Stimulated activated CD4-positive, alpha-beta T cell treated with anti-CD3 and anti-CD28 coated beads, Interleukin-4, amount 100 ng/mL, for 24 hours (primary cell): ENCODE measurements at places on chromosomes 3 and 15.

DNA sequence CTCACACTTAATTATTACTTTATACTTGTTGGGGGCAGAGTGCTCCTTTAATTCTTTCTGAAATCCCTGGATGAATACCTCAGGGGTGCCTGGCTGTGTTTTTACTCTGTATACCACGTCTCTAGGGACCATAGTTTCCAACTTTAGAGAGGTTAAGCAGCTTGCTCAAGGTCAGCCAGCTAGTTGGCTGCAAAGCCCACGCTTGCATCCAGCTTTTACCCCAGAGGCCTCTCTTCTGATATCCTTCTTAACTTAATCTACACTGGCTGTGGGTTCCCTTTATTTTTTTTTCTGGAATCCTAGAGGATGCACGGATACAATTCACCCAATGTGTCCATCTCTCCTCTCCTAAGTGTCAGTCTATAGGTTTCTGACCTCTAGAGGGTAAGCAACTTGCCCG, 1.4 kb downstream of the PDZRN3 start:
- no peak for DNase-seq

DNA sequence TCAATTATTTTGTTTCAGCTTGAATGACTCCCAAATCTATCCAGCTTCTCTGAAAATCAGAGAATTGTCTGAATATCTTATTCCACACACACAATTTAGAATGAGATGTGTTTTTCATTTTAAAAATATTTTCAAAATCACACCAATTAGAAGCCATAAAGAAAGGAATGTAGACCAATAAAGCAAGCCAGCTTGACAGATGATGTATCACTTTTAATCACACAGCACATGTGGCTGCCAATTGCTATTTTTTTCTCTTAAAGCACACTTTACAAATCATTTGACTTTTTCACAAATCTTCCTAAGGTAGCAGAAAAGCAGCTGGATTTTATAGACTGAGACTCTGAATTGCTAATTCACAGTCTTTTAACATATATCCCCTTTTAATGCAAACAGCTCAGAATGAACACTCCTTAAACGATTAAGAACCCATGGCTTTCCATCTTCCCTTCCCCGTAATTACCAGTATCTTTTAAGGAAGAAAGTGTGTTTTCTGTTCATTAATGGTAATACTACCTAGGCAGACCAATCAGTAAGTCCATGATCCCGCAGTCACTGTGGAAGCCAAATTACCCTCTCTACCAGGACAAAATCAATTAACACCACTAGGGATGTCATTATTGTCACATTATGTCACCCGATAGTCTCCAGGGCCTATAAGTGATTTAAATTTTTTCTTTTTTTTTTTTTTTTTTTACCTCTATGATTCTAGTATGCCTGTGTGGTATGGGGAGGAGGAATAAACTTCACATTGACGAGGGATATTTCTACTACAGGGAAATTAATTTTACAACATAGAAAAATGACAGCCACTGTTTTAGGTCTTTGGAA, 250.0 kb upstream of the VEPH1 start:
- DNase-seq, result no peak

- no peak for DNase-seq
These were observed 33.9 kb downstream of the FSTL1 start for GRCh38 chr3:120416868-120417267.

- DNase-seq, result no peak
These were observed 20.3 kb upstream of the MAP3K13 start for GRCh38 chr3:185342459-185343174.

DNA sequence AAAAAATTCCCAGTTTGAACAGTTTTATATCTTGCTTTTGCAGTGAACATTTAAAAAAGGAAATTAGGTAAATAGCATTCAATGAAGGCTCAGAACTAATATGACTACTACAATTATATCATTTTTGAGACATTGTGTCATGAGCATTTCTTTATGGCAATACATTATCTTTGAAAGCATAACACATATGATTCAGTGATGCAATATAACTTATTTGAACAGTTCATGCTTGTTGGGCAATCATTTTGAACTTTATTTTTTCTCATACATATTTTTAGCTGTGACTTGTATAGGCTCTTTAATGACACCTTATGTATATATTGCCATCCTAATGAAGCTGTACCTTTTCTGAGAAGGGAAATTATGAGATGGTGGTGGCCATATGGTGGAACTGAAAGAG, 828.6 kb upstream of the NR2F2 start:
- DNase-seq, result no peak

GRCh38 chr15:100713163-100713867, 110.9 kb downstream of the ASB7 start:
- DNase-seq, result no peak

DNA sequence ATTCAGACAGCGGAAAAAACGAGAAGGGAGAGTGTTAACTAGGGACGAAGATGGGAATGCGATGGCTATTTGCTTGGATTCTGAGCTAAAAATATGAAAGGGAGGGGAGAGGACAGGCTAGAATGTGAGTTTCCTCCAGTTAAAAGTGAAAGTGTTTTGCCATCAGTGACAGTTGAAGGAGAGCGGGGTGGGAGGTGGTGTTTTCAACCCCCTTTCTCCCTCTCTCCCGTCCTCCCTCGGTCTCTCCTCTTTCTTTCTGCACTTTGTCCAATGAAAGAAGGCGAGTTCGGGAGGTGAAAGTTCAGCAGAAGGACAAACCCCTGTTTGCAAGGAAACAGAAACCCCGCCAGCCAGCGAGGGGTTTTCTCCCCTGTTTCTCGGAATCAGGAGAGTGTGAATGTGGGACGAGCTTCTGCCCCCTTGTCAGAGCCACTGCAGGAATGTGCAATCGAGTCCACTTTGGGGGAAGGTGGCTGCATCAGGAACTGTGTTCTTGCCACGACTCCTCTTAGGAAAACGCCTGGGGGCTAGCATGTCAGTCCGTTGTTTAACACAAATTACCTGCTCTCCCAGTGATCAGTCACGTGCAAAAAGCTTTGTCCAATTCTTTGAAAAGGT, 975 bp upstream of the FOXP1 start:
- peak; percentile 74 for DNase-seq

GRCh38 chr3:69683082-69683806, 56.0 kb upstream of the MITF start:
- DNase-seq, result no peak

DNA sequence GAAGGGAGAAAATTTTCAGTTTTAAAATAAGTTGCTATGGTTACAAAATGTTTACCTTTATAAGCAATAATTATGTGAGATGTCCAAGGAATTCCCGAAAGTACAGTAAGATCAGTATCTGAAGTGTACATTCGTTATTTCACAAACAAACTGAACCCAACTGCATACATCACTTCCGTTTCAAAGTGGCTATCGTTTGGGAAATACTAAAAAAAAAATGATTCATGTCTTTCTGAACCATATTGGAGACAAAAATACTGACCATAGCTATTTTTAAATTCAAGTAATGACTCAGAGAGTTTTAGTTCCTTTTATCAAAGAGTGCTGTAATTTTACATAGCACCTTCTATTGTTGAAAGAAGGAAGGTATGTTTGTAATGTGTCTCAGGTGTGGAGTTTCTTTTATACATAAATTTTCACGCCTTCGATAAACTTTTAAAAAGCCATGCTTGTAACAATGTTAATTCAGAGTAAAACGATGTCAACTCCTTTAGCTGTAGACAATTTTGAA, 8.0 kb upstream of the ANKRD28 start:
- DNase-seq, result no peak

- no peak for DNase-seq
These were observed 22.1 kb downstream of the PPCDC start for GRCh38 chr15:75045332-75046015.

DNA sequence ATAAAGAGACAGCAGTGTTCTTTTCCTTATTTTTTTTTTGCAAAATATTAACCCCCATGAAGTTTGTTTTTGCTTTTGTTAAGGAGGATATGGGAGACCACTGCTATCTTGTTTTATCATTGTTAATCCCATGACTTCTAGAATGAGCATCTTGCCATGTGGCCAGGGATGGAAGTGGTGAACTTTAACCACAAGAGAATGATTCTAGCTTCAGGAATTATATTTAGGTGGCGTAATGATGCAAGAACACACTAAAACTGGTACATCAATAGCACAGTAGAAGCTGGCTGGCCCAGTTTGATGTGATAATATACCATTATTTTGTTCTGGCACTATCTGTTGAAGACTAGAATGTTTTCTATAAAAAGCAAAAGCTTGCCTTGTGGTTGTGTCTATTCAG, 720.9 kb downstream of the GRM7 start:
- DNase-seq, result no peak
